Heart left ventricle (tissue), 16 donors: ENCODE measurements at places on chromosomes 2 and 18. TPM values are rescaled to one million over a fixed set of nuclear protein-coding genes. Genes with fewer than 3 reads are reported as not detected.

Gene TMEM185B
- polyA plus RNA-seq: 21.2 TPM

Gene CIDEA
- 1.8 TPM for polyA plus RNA-seq

Gene NR4A2
- polyA plus RNA-seq: 1.6 TPM

DNA sequence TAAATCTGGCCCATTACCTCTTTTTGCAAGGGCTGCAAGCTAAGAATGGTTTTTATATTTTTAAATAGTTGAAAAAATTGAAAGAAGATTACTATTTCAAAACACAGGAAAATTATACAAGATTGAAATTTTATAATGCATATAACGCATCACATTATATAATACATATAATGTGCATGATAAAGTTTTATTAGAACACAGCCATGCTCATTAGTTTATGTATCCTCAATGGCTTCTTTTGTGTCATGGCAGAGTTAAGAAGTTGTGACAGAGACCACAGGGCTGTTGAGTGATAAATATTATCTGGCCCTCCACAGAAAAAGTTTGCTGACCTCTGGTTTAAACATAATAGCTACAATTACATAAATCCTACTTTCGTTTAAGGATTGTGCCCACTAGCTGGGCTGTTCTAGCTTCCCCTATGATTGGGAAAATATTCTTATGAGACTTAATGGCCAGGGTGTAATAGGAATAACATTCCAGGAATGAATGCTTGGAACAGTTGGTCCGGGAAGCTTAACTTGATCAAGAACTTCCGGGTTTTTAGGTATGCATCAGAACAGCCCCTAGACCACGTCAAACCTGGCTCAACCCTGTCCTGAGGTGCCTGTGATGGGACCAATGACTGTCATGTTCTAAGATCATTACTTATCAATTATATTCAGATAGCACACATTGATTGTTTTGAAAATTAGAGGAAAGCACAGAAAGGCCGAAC is 98.7 kb upstream of the LPIN2 start:
- no peak for DNase-seq

GRCh38 chr2:133839677-133840076 is 271.4 kb upstream of the NCKAP5 start:
- no peak for DNase-seq

DNA sequence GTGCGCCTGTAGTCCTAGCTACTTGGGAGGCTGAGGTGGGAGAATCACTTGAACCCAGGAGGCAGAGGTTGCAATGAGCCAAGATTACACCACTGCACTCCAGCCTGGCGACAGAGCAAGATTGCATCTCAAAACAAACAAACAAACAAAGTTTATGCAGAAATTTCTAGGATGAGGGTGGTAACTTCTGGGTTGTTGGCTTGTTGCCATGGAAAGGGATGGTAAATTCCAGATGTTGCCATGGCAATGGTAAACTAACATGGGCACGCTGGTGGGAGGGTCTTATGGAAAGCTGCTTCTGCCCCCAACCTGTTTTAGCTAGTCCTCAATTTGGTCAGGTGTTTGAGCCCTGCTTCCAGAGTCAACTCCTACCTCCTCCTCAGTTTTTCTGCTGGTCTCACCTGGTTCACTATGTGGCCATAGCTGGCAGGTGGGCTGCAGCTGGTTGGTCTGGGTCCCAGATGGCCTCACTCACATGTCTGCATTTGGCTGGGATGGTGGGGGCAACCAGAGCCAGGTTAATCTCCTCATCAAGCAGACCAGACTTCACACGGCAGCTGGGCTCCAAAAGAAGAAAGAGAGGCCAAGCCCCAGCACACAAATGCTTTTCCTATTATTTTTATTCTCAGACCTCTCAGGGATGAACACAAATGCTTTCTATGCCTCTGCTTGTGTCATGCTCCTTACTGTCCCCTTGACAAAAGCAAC is 26.6 kb upstream of the TEX44 start:
- no peak for DNase-seq

DNA sequence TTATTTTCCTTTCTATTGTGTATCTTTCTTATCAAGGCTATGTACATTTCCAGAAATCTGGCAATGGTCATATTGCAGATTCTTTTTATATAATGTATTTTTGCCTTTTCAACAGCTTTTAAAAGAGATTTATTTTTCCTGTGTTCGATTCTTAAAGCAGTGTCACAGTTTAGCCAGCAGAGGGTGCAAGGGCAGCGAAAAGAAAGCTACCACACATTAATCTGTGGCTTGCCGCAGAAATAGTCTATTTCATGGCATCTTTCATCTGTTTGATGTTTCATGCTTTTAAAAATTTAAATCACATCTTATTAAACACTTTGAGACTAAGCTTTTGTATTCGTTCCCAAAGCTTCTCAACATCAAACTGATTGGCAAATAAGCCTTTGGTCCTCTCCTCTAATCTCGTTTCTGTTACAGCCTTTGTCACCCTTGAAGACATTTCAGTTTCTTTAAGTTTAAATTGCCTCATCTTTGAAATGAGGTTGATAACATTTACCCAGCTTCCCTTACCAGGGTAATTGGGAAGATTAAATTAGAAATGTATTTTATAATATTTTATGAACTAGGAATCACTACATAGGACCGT is 73.3 kb downstream of the PIK3C3 start:
- DNase-seq: no peak

DNA sequence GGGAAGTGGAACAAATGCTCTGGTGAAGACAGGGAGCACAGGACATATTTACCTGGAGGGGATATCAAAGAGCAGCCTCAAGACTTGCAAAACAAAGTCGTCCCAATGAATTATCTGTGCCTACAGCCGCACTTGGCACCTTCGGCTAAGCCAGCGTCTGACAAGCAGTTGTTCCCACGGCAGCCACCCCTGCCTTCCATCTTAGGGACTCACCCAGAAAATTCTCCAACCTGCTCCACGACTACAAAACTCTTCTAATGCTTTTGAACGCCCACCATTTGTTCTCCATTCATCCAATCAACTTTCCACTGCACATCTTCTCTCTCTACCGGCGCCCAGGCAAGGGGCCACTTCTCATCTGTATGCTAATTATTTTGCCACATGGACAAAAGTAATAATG is 7.0 kb downstream of the MYT1L start:
- DNase-seq: no peak

DNA sequence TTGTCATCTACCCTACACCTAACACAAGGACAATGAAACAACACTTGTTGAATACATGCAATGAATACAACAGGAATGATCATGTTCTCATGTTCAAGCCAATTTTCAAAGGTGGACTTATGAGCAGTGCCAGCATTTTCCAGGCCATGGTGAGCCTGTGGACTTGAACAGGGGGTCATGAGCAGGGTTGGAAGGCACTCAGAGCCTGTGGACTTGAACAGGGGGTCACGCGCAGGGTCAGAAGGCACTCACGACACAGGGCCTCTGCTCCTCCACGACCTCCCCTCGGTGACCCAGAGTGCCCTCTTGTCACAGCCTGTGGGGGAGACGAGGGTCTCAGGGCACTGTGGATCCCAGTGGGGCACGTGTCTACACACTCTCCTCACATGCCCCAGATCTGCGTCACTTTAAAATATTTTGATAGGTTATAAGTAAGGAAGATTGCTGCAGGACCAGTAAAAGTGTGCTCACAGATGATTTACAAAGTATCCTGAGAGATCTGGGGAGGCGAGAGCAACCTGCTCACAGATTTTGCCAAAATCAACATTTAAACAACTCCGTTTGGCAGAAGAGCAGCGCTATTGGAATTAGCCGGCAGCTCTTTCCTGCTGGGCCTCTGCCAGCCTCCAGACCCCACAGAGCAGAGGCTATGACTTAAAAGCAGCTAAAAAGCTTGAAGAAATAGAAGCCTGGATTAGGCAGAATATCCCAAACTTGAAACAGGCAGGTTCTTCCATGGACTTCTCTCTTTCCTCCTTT is 121.9 kb downstream of the TMEM18 start:
- DNase-seq: no peak

DNA sequence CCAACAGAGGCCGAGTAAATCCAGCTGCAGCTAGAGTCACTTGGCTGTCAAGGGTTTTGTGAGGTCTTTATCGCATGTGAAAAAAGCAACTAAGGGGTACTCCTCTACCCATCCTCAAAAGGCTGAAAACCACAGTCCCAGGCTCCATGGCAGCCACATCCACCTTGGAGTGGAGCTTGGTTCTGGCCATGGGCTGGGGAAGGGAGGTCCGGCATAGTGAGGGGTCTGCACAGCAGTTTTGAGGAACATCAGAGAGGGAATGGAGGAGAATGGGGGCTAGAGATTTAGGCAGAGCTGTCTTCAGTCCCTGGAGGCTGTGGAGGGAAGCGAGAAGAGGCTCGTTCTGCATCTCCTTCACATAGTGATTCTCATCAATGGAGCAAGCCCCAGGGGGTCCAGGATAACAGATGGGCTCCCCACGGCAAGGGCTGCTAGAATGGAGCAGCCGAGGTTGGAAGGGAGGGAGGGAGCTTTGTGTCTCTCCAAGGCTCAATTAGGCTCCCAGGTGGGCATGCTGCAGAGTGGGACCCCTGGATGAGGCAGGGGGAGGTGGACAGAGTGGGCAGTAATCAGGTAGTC is 21.0 kb downstream of the MROH2A start:
- DNase-seq: peak; percentile 3

- DNase-seq: no peak
Measured at GRCh38 chr18:43279015-43279744, 1.9 kb upstream of the SYT4 start.

- peak; percentile 35 for DNase-seq
Measured at GRCh38 chr2:175167076-175167791, 769 bp downstream of the ATF2 start.

GRCh38 chr2:173402405-173402974 is 47.8 kb downstream of the CDCA7 start:
- peak; percentile 79 for DNase-seq

DNA sequence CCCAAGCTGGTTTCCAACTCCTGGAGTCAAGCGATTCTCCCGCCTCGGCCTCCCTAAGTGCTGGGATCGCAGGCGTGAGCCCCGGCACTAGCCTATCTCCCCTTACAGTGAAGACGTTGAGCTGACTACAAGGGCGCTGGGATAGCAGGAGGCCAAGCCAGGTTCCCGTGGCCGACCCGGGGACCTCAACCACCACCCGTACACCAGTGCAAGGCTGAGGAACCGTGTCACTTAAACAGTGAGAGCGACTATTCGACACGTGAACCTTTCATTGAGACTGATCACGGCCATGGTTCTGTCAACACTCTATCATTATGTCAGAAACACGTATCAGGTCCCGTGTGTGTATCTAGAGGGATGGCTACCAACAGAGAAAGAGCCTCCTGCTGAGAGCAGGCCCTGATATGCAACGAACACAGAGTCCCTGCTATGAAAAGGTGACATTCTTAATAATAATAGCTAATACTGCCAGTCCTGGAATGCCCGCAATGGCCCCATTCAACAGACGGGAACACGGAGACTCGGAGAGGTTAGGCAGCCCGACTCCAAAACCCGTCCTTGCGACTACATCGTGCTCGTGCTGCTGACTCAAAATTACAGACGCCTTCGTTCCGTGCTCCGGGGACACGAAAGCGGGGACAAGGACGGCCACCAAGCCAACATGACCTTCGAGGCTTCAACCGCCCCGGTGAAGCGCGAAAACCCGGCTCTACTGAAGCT is 833 bp downstream of the AFG3L2 start:
- DNase-seq: peak; percentile 65
